Activated CD8-positive, alpha-beta T cell treated with anti-CD3 and anti-CD28 coated beads, Interleukin-2, amount 10 ng/mL, durations not matched to agents 7 days and 5 days (primary cell): ENCODE measurements at places on chromosomes 7 and 10. TPM values are rescaled to one million over a fixed set of nuclear protein-coding genes. Genes with fewer than 3 reads are reported as not detected.

DNA sequence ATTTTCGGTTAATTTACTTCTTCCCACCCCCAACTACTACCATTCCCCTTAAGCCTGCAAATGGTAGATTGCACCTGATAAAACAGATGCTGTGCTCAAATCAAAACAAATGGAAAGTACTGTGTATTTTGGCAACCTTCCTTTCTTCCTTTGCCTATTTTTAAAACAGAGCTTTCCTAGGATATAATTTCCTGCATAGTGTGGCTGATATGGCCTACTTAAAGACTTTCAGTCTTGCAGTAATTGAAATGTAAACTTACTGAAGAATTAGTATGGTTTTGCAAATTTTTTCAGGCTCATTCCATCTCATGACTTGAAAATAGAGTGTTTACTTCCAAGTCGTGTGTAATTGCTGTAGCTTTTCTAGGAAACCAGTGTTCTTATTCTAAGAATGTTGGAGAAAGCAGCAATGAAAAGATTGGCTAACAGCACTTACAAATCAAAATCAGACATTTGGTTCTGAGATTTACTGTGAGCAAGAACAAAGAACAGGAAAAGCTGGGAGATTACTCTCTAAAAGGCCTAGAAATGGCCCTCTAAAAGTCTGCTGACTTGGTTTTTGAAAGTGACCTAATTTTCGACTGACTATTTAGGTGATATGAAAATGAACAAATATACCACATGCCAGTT, 52.0 kb downstream of the REEP3 start:
- peak overlapping the region; percentile 27 for H3K27ac ChIP-seq
- peaks cover 24% of the 10 kb centered on the region for H3K36me3 ChIP-seq
- no peak overlapping the region for H3K4me3 ChIP-seq
- H3K27me3 ChIP-seq: no peaks in the 10 kb centered on the region
- peaks cover 12% of the 10 kb centered on the region for H3K4me1 ChIP-seq
- no peak for DNase-seq

DNA sequence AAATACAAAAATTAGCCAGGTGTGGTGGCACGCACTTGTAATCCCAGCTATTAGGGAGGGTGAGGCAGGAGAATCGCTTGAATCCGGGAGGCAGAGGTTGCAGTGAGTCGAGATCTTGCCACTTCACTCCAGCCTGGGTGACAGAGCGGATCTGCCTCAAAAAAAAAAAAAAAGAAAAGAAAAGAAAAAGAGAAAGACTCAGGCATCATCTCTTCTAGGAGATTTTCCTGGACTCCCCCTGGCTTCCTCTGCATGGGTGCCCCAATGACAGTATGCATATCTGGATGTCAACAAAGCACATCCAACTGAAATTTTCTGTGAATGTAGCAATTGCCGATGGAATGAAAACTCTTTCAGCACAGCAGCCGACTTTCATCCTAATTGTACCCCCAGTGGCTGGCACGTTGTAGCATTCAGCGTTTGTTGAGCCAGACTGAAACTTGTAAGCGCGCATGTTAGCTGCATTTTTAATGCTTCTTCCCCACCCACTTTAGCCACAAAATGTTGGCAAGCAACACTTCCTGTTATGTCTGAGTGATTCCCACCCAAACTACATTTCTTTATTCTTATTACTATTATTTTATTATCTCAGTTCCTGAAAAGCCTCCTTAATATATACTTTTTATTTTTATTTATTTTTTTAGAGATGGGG, 70.2 kb downstream of the PRTFDC1 start:
- peaks cover 17% of the 10 kb centered on the region for H3K36me3 ChIP-seq
- H3K4me1 ChIP-seq: peaks cover 39% of the 10 kb centered on the region
- H3K27me3 ChIP-seq: no peaks in the 10 kb centered on the region
- DNase-seq: peak; percentile 69
- H3K4me3 ChIP-seq: peak overlapping the region; percentile 64

GRCh38 chr7:131722371-131722770, 165.9 kb upstream of the PODXL start:
- no peaks in the 10 kb centered on the region for H3K4me1 ChIP-seq
- H3K27ac ChIP-seq: no peak overlapping the region
- peaks cover 3% of the 10 kb centered on the region for H3K27me3 ChIP-seq
- no peak overlapping the region for H3K4me3 ChIP-seq

The TAS2R3 gene
- 0.73 TPM for total RNA-seq

GRCh38 chr10:97442277-97442676, 3.5 kb downstream of the EXOSC1 start:
- peaks cover 24% of the 10 kb centered on the region for H3K4me1 ChIP-seq
- peaks cover 37% of the 10 kb centered on the region for H3K36me3 ChIP-seq
- no peak for DNase-seq
- H3K4me3 ChIP-seq: no peak overlapping the region

DNA sequence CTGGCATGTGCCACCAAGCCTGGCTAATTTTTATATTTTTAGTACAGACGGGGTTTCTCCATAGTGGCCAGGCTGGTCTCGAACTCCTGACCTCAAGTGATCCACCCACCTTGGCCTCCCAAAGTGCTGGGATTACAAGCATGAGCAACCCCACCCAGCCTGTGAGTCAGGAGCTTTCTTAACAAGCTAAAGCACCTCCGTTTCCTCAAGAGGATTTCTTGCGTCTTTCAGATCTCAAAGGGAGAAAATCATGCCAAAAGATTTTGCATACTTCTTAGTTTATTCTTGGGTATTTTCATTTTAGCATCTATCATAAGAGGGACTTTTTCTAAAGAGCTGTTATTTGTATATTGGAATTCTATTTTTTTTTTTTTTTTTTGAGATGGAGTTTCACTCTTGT, 47.9 kb upstream of the FOXK1 start:
- H3K4me3 ChIP-seq: no peak overlapping the region
- H3K27ac ChIP-seq: no peak overlapping the region
- H3K4me1 ChIP-seq: peaks cover 6% of the 10 kb centered on the region
- H3K36me3 ChIP-seq: no peaks in the 10 kb centered on the region
- H3K27me3 ChIP-seq: no peaks in the 10 kb centered on the region

DNA sequence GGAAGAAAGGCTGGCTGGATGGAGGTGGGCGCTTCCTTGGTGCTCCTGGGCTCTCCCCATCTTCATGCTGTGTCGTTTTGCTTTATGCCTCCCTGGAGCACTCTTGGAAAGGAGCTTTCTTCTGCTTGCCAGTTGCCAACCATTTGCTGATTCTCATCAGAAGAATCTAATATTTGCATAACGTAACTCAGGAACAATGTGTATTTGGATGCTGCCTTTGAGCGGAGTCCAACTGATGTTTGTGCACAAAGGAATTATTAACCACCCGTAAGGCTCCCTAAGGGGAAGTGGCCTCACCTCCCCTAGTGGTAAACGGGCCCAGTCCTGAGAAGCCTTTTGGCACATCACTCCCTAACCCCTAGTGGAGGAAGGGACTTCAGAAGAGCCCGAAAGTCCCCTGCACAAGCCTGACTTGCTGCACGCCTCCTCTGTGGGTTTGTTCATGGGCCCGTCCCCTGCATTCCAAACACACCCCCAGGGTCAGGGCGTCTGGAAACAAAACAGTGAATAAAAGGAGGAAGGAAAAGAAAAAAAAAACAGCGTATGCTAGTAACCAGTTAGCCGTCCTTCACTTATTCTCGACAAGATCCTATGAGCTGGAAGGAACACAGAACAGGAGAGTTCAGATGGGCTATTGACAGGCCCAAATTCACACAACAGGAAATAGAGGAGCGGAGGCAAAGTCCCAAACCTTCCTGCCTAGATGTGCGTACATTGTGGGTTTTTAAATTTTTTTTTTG, 602.2 kb downstream of the LRMDA start:
- no peaks in the 10 kb centered on the region for H3K27me3 ChIP-seq
- no peak for DNase-seq
- no peaks in the 10 kb centered on the region for H3K36me3 ChIP-seq
- no peaks in the 10 kb centered on the region for H3K4me1 ChIP-seq
- no peak overlapping the region for H3K4me3 ChIP-seq
- H3K27ac ChIP-seq: no peak overlapping the region

The SPDYE1 gene
- not detected for total RNA-seq

The ZNF853 gene
- total RNA-seq: 0.78 TPM

DNA sequence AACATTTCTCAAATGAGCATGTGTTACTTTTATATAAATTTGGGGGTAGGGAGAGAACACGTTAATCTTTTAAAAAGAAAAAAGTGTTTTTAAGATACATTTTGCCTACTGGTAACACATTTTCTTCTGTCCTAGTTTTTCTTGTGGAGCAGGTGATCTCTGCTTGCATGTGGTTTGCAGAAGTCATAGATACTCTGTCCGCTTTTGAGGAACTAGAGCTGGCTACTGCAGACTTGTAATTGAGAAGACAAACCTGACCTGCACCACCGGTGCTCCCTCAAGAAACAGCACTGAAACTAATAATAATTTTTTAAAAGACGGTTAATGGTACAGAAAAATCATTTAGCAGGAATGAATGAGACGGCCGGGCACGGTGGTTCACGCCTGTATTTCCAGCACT, 243.1 kb downstream of the KIAA1217 start:
- peaks cover 7% of the 10 kb centered on the region for H3K4me1 ChIP-seq
- no peaks in the 10 kb centered on the region for H3K36me3 ChIP-seq
- no peak overlapping the region for H3K4me3 ChIP-seq
- no peak for DNase-seq

The ST8SIA6 gene
- total RNA-seq: not detected
